Stimulated activated CD8-positive, alpha-beta memory T cell treated with anti-CD3 and anti-CD28 coated beads, Interleukin-12 subunit alpha, Interleukin-12 subunit beta, amount 100 ng/mL, for 4 hours (primary cell): ENCODE measurements at places on chromosomes 6 and 20.

- no peak for DNase-seq
These were observed 30.5 kb upstream of the NRN1 start for GRCh38 chr6:6037179-6037578.

GRCh38 chr6:14505401-14505800, 387.8 kb downstream of the CD83 start:
- no peak for DNase-seq

DNA sequence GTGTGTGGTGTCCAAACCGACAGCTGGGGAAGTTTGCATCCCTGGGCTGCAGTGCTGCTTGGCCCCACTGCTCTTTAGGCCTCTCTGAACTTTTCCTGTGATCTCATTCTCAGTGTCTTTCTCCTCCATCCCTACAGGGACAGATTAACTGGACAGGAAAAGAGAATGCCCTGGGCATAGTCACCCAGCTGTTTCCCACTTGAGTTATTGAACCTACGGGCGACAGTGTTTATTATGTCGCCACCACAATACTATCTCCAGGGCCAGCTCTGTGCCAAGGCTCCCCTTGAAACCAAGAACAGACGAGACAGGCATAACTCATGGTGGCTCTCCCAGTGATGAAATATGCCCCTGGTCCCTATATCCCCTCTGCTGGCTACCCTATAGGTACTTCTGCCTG, 147.8 kb upstream of the EPHA7 start:
- DNase-seq, result no peak

DNA sequence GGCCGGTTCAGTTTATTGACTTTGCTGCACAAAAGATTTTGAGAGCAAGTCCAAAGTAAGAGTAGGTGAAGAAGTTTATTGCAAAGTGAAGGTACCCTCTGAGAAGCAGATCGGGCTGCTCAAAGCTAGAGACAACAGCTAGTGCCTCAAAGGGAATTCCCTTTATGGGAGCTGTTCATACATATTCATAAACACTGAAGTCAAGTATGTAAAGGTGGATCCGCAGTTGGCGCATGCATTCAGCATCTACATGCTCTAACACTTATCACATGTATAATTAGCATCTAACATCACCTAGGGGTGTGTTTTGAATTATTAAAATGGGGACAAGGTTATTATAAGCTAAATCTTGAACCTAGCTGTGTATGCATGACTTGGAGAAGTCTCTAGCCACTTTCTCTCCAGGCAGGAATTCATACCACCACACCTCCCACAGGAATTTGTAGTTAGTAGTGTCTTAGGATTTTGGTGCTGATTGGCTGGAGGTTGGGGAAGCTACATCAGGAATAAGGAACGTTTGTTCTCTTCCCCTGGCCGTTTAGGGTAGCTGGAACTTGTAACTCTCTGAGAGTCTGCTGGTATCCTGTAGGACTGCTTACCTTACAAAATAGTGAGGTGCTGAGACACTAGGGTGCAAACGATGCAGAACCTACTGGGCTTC, 1633.9 kb downstream of the GRIK2 start:
- DNase-seq, result no peak

- DNase-seq, result no peak
These were observed 52.4 kb downstream of the TTI1 start for GRCh38 chr20:37980876-37981275.

DNA sequence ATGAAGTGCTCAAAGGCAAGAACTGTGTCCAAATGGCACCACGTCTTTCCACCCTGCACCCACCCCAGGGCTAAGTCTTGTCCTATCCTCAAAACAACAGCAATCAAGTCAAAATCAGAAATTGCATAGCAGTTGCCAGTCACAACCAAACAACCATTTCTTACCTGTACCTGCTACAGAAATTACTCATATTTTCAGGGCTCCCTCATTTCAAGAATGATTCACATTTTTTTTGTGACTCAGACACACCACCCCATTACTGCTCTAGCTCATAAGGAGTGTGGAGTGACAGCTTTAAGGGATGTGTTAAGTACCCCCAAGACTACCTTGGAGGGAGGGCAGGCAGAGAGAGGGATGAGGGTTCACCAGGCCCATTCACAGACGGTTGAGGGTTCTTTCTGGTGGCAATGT, 111.7 kb downstream of the TRERF1 start:
- no peak for DNase-seq

DNA sequence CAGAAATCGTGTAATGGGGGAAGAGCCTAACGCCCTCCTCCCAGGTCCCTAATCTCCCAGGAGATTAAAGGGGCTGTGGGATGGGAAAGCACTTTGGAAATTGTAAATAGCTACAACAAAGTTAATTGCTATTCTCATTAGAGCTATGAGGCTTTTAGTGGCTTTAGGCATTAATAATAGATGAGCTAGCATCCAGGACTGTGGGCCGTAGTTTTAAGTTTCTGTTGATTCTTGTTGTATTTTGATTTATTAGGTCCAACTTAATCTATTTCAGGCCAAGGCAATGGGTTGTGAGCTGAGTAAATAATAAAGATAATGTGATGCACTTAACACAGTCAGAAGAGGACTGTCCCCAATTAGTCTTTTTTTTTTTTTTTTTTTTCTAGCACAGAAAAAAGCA, 67.7 kb downstream of the ANKRD6 start:
- no peak for DNase-seq

- DNase-seq, result no peak
These were observed 14.0 kb upstream of the NT5E start for GRCh38 chr6:85435851-85436250.

GRCh38 chr6:78489874-78490273, 377.5 kb upstream of the IRAK1BP1 start:
- DNase-seq, result no peak

GRCh38 chr6:25175681-25176080, 103.5 kb upstream of the CARMIL1 start:
- DNase-seq, result no peak

DNA sequence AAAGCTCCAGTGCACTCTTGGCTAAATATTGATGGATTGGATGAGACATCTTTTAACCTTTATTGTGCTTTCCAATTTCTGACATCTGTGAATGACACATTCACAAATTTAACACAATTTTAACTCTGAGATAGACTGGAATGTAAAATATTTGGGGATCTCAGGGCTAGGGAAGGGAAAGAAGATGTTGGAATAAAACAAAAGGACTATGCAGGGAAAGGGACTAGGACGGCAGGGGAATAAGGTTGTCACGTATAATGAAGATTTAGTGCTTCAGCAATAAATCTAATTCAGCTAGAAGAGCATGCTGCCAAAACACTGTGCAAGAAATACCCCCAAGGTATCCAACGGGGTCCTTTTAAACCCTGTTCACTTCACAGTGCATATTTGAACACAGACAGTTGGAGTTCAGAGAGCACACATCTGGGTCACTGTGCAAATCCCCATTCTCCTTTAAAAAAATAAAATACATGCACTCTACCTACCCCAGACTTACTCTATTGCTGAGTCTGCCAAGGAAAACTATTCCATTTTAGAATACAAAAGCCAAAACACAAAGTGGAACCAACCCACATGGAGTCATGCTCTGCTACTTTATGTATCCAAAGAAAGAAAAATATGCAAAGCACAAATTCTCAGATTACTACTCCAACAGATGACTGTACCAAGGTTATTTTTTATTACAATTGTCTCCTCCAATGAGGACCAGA, 151.0 kb upstream of the RSPO3 start:
- no peak for DNase-seq

- no peak for DNase-seq
These were observed 526.1 kb downstream of the CDH26 start for GRCh38 chr20:60484316-60484715.

DNA sequence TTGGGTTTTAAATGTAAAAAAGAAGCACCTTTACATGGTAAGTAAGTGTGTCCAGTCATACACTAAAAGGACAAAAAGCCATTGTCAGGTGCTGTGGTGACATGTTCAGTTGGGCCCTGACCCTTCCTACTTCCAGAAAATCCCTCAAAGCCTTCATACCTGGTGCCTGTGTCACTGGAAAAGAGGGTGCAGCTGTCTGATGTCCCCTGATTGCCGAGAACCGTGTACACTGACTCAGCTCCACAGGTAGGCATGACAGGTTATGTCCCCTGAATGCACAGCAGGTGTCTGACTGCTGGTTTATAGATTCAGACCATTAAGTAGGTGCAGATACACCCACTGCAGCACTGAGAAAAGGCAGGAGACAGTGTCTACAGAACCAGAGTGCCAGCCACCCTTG, 99.1 kb downstream of the FOXC1 start:
- no peak for DNase-seq

DNA sequence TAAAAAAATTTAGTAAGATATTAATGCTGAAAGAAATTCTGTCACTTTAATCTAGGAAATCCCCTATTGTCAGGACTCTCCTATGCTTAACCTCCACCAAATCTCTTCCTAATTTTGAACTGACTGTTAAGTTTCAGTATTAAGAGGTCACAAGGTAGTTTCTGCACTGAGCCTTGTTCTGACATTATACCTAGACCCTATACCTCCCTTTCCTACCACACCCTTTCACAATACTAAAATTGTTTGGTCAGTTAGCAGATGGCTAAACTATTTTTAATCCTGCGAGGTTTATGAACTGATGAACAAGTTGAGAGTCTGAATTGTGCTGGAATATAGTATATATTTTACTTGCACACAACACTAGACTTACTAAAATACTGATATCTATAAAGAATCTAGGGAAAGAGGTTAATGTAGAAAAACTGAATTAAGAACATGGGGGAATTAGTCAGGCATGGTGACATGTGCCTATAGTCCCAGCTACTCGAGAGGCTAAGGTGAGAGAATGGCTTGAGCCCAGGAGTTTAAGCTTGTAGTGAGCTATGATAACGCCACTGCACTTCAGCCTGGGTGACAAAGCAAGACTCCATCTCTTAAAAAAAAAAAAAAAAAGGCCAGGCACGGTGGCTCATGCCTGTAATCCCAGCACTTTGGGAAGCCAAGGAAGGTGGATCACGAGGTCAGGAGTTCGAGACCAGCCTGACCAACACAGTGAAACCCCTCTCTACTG, 51.5 kb downstream of the HBS1L start:
- no peak for DNase-seq

GRCh38 chr20:57920971-57921370, 211.2 kb upstream of the PMEPA1 start:
- DNase-seq, result no peak

- DNase-seq, result no peak
These were observed 311.9 kb upstream of the EPHA7 start for GRCh38 chr6:93731306-93731705.

DNA sequence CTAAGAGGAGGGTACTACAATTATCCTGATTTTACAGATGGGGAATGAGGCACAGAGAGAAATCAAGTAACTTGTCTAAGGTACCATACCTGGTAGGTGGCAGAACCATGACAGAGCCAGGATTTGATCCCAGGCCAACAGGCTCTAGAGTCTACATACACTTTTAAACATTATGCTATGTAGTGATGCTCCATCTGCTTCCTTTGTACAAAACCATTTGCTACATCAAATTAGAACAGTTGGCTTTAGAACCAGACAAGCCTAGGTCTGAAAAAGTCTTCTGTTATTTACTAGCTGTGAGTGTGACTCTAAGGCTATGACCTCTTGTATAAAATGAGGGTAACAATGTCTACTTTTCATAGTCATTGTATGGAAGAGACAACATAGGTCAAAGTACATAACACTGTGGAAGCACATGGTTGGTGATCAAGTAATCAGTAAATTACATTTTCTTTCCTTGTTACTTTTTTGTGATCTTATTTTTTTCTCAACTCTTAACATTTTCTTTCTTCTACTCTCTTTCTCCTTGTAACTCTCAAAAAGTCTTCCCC, 122.1 kb downstream of the PDSS2 start:
- no peak for DNase-seq

- no peak for DNase-seq
These were observed 244.7 kb upstream of the RNF24 start for GRCh38 chr20:4260102-4260501.

DNA sequence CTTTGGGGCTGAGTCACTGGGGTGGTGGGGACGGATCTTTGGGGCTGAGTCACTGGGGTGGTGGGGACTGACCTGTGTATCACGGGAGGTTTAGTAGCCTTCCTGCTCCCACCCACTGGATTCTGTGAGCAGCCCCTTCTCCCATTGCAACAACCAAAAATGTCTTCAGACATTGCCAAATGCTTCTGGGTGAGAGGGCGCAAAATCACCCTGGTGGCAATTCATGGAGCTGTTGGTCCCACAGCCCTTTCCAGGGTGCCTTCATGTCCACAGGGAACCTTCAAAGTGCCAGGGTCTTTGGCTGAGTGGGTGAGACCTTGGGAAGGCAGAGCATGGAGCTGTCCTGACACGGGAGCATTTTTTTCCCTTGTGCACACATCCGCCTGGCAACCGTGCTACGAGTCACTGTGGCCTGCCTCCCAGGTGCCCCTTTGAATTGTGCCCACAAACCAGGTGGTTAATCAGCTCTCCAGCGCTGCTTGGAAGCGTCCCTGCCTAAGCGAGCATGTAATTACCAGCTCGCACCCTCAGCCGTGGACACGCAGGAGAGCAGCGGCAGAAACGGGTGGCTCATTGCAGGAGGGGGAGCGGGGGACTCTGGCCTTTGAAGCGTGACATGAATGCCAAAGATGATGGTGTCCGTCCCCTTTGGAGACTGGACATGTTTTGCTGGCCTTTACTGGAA, 27.4 kb upstream of the APCDD1L start:
- DNase-seq, result no peak

GRCh38 chr6:77015350-77015749, 447.9 kb downstream of the HTR1B start:
- no peak for DNase-seq

DNA sequence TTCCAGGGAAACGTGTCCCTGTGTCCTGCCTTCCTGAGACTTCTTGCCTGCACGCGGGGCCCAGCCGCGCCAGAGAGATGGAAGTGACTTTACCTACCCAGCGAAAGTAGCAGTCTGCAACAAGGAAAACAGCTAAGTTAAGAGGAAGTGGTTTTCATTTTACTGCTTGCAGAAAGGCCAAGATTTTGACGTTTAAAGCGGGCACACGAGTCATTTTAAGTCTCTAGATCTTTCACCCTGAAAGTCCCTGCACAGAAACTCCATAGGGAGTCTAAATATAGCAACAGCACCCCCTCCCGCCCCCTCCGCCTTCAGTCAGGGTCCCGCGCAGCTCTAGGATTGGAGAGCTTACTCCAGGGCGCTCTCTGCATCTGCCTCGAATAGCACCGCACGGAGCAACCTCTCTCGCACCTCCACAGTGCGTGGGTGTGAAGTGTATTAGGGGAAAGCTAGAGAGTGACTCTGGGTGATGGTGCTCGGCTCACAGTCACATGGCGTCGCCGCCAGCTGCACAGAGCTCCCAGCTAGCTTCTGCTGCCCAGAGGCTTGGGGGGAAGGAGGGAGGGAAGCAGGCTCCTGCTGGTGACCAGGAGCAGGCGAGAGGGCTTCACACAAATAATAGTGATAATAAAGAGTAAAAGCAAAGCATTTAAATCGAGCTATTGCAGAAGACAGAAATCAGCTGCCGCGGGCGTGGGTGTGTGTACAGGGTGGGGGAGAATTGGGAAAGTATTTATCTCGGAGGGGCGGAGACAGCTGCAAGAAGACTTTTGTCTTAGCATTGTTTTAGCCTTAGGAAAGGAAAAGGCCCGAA, 1.8 kb upstream of the KCNQ5 start:
- DNase-seq, result peak; percentile 68

- no peak for DNase-seq
These were observed 199.8 kb downstream of the SMOC2 start for GRCh38 chr6:168640768-168641167.
